NCI-H2081 (cell line): ENCODE measurements at places on chromosomes 2 and 18.

DNA sequence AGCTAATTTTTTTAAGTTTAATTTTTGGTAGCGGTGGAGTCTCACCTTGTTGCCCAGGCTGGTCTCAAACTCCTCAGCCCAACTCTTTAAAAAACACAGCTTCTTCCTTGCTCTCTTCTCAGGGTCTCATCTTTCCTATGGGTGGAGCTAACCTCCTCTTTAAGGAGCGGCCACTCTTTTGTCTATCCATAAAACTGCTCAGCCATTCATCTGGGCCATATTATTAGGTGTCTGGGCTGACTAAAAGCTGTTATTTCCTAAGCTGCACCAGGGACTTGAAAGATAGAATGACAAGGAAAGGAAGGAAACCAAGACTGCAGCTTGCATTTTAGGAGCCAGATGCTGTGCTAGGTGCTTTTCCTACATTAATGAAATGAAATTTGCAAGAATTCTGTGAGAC lies 35.8 kb upstream of the THOC1 start:
- DNase-seq, result no peak

DNA sequence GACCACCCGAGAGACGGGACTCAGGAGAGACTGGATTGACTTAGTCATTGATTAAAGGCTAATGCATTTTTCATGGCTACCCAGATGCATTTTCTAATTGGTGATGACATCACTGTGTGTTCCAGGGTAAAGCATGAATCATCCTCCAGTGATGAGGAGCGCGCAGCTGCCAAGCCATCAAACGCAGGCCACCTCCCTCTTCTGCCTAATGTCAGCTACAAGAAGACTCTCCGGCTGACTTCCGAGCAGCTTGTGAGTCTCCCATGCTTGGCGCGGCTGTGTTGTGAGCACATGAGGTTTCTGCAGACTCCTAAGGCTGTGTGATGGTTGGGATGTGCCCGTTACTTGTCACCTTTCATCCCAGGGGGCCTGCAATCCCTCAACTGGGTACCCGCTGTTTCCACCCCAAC lies 56.4 kb downstream of the LPIN1 start:
- no peak for DNase-seq

GRCh38 chr2:29219374-29219773 lies 104.2 kb downstream of the CLIP4 start:
- no peak for DNase-seq

DNA sequence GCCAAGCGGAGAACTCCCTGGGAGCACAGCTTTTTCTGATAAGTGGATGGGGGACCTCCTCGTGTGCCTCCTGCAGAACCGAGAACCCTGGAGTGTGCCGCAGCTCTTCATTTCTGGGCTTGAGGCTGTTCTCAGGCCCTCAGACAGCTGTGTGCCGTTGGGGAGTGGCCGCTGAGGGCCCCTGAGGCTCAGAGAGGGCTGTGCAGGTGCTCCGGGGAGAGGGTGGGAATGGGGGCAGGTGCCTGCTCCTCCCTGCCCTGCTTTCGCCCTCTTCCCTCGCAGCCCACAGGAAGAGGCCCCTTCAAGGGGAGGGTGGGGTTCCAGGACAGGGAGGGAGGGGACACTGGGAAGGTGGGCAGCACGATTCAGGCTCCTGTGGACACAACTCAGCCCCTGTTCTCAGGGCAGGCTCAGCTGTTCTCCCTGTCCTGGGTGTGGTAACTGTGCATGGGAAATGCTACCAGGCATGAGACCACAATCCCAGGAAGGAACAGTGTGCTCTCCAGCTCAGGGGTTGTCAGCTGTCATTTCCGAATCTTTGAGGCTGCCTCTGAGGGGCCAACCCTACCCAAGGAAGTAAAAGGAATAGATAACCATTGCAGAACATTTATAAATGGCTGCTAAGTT lies 11.3 kb downstream of the LCT start:
- no peak for DNase-seq

DNA sequence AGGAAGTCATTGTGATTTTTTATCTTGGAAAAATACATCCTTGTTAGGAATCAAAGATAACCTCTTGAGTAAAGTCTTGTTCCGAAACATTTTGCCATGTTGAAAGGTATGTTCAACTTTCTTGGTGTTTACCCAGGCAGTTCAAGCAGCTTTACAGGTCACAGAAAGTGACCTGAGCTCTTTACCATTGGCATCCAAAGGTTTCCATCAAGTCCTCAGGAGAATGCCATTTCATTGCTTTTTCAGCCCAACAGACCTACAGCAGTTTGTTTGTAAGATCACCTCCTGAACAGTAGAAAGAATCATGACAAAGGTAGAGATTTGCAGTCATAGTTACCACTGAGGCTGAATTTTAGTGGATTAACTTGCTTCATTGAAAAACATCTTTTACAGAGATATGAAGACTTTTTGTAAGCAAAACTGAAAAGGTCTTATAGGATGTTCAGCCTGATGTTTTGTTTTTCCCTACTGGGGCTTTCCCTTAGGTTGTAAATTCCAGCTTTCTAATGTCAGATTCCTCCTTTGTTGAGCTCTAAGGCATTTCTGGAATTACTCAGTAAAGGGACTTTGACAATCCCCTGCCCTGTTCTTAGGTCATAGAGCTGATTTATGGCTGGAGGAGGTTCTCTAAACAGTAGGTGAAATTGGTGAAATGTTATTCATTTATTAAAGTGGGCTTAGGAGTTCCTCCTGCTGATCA lies 236.8 kb upstream of the RBMS1 start:
- DNase-seq, result no peak

DNA sequence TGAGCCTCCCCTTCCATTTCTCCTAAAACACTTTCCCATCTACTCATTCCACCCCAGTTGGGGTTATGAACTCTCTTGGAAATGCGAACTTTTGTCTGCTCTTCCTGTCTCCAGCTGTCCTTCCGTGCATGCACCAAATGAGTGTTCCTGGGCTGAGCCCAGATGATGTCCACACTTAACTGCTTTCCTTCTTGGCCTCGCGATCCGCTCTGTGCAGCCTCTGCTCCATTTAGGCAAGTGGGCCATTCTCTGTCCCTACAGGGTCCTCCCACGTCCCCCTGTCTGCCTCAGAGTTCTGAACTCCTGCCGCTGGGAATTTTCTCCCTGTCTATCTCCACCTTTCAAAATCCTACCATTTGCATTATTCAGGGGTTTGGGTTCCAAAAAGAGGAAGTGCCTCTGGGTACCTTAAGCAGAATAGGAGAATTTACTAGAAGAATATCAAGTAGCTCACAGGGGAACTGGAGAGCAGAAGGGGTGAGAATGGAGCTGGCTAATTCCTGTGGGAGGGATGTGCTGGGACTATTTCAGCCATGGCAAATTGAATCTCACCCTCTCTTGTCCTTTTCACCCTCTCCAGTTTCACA lies 4.7 kb upstream of the NCK2 start:
- no peak for DNase-seq

DNA sequence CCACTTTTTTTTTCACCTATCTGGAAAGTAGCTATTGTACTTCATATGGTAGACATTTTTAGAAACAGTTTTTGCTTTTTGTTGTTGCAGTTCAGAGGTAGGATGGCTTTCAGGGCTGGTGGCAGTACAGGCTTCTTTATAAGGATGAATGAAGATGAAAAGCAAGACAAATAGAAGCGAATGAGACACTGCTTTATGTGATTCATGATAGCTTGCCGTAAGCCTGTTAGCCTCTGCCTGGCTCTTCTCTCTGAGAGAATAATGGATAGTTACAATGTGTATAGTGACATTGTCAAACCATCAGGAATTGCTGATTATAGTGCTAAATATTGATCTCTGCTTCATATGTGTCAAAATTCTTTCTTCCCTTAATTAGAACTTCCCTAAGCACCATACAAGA lies 173.7 kb downstream of the NR4A2 start:
- DNase-seq, result no peak

- DNase-seq, result no peak
These were observed 5.4 kb downstream of the IMMT start for GRCh38 chr2:86189782-86190416.

- DNase-seq, result peak; percentile 81
These were observed at the start of gene CDH2 for GRCh38 chr18:28176948-28177827. Gene CDH2, minus strand, starts transcription at chr18:28177130. Its CDS starts 108 bp downstream, at chr18:28177022.

DNA sequence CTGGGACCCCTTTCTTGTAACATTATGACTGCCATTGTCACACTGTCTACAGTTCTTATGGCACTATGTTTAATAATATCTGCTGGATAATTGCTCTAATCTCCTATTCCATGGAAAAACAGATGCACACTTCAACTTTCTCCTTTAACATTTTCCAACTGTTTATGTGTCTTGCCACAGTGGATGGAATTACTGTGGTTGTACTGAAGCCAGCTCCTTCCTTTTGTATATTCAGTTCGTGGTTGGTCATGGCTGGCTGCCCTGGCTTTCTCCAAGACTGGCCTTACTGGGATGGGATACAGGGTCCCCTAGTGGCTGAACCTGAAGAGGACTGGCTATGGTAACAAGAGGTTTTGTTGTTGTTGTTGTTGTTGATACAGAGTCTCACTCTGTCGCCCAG lies 113.9 kb downstream of the SS18 start:
- DNase-seq, result no peak

- DNase-seq, result peak; percentile 58
These were observed at the start of gene SCN1A for GRCh38 chr2:166127217-166128155. Gene SCN1A, minus strand, starts transcription at chr2:166128020. Its CDS starts 54,399 bp downstream, at chr2:166073621.
